ENCODE measurements at places on chromosomes 2 and 18.
A peak's percentile ranks its signal among the peaks of the same experiment; 100 is the strongest.

GRCh38 chr2:147041121-147041494 lies 803.7 kb upstream of the ACVR2A start:
- no peak for ATAC-seq

- ATAC-seq, result no peak
Measured at GRCh38 chr18:10705786-10706185, 180.0 kb downstream of the NAPG start.

GRCh38 chr2:45833301-45833967 lies 182.0 kb downstream of the PRKCE start:
- peak; percentile 15 for ATAC-seq

GRCh38 chr2:128475427-128476211 lies 157.0 kb upstream of the HS6ST1 start:
- ATAC-seq, result no peak

GRCh38 chr18:58754544-58755068 lies 83.3 kb downstream of the MALT1 start:
- peak; percentile 83 for ATAC-seq

GRCh38 chr18:2998644-2999043 lies 14.3 kb downstream of the LPIN2 start:
- no peak for ATAC-seq

DNA sequence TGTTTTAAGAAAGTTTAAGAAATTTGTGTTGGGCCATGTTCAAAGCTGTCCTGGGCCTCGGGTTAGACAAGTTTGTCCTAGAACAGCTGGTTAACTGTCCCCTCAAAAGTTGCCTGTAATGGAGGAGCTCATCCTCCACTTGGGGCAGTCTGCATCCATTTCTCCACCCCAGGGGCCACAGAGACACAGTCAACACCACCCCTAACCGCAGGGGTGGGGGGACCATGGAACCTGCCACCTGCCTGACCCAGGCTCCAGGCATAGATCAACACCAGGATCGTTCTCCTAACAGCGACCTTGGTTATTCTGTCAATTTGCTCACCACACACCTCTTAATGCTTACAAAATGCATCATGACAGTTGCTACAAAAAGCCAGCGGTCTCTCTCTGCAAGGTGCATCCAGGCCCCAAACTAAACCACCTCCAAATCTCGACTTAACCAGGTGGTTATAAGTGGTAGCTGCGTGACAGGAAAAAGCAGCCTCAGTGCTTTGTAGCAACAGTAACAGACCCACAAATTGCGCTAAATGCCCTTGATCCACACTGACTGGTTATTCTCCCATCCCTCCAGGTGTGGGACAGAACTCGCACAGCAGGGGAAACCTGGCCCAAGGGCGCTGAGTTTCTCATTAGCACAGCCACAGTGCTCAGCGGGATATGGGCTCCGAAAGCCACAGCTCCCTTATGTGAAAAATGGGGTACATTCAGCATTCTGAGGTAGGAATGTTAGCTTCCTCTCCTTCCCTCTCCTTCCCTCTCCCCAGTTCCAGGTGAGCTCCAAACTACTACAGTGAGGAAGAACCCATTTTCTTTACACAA lies 48.0 kb downstream of the HDLBP start:
- ATAC-seq, result no peak

DNA sequence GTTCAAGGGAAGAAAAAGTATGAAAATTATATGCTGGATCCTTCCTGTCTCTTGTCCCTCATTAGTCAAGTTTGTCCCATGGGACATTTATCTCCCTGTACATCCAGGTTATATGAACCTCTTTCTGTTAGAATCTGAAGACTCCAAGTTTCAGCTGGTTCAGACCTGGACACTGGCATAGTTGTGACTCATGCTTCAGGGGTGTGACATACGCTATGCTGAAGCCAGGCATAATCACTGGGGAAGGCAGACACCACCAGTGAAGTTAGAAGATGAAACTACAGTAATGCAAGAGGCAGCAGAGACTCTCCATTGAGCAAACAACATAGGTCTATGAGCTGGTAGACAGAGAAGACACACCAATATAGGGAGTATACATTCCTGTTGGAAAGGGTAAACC lies 269.7 kb upstream of the SLC8A1 start:
- ATAC-seq, result peak; percentile 53

GRCh38 chr2:24490690-24491541 lies at the start of gene NCOA1:
Gene NCOA1, plus strand, starts transcription at chr2:24491254. Its CDS starts 167,424 bp downstream, at chr2:24658678.
- peak; percentile 93 for ATAC-seq

GRCh38 chr2:68726608-68727367 lies 7.8 kb upstream of the ARHGAP25 start:
- peak; percentile 97 for ATAC-seq

DNA sequence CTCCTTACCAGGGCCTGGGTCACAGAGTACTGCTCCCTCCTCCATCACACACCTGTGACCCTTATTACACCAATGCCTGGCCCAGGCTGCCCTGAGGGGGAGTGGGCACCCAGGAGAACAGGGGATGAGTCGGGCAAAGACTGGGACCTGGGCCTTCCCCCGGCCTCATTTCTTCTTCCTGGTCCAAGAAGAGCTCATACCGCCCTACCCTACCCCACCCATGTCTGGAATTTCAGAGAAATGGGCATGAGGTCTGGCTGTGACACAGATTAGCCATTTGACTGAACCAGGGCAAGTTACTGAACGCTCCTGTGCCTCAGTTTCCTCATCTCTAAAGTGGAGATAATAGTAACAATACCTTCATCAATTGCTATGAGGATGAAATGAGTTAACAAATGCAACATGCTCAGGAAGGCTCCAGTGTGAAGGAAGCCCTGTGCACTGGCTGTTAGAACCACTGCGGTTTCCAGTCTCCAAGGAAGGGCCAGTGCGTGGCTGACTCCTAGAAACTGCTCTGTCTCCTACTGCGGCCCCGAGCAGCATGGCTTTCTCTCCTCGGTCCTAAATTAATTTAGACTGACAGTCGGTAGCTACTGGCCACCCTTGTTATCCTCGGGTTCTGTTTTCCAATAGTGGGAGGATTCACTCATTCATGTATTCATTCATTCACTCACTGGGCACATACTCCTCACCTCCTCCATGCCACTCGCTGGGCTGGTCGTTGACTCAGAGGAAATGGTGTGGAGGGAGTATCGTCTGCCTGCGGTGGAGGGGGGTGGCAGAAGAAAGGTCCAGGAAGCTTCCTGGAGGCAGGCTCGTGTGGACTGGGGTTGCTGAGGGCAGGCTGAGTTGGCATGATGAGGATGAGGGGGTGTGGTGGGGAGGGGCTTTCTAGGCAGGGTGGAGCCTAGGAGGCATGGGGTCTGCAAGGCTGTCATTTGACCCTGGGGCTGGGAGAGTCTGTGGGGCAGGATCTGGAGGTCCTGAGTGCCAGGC lies 175.6 kb downstream of the GLI2 start:
- ATAC-seq, result no peak

DNA sequence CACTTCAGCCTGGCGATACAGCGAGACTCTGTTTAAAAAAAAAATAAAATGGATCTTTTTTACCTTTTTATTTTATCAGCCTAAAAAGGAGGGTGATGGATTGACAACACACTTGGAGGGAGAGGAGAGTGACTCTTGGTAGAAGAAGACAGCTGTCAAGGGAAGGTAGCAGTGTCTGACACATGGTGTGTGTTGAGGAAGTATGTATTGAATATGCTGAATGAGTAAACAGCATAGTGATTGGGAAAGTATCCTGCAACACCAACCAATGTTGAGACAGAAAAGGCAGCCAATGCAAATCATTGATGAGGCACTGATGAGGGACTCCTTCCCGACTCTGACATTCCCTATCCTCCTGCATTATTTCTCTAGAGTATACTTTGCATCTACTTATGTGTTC lies 306.4 kb downstream of the LPIN1 start:
- ATAC-seq, result no peak

DNA sequence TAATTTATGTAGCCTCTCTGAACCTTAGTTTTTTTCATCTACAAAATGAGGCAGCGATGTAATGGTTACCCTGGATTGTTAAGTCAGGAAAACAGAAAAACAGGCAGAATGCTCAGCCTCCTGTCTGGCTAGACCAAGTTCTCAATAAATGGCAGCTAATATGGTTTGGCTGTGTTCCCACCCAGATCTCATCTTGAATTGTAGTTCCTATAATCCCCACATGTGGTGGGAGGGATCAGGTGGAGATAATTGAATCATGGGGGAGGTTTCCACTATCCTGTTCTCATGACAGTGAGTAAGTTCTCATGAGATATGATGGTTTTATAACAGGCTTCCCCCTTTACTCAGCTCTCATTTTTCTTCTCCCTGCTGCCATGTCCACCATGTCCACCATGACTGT lies 220.0 kb downstream of the CMPK2 start:
- ATAC-seq, result no peak
